NCI-H446 (cell line): ENCODE measurements at places on chromosomes 12 and 14.

- no peak for DNase-seq
These were observed 224.0 kb downstream of the TTC6 start for GRCh38 chr14:37819155-37820015.

GRCh38 chr14:24920265-24921075 lies 129.5 kb downstream of the STXBP6 start:
- no peak for DNase-seq

DNA sequence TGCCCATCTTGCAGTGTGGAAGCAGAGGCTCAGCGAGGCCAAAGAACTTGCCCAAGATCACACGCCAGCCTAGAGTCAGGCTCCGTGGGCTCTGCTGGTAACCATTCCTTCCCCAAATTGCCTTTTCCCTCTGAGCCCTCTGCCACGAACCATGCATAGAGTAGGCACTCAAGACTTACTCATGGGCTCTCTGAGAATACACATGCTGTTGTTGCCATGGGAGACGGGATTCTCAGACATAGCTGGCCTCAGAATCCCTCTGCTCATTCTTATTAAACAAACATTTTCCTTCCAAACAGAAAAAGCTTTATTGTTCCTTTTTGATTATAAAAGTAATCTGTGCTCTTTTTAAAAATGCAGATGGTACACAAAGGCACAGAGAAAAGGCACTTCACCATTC lies 52.5 kb upstream of the WSCD2 start:
- DNase-seq = no peak

GRCh38 chr12:50517421-50518048 lies 12.8 kb downstream of the DIP2B start:
- DNase-seq = no peak

GRCh38 chr12:102029141-102029540 lies 32.6 kb downstream of the WASHC3 start:
- DNase-seq = no peak

GRCh38 chr12:64666054-64666914 lies 56.0 kb downstream of the RASSF3 start:
- no peak for DNase-seq

- peak; percentile 23 for DNase-seq
These were observed 24.8 kb upstream of the GPR68 start for GRCh38 chr14:91269076-91269991.

- peak; percentile 21 for DNase-seq
These were observed 169.7 kb downstream of the MYRFL start for GRCh38 chr12:69994724-69995173.

- DNase-seq = no peak
These were observed 4.1 kb downstream of the MAP1LC3B2 start for GRCh38 chr12:116563262-116563661.

DNA sequence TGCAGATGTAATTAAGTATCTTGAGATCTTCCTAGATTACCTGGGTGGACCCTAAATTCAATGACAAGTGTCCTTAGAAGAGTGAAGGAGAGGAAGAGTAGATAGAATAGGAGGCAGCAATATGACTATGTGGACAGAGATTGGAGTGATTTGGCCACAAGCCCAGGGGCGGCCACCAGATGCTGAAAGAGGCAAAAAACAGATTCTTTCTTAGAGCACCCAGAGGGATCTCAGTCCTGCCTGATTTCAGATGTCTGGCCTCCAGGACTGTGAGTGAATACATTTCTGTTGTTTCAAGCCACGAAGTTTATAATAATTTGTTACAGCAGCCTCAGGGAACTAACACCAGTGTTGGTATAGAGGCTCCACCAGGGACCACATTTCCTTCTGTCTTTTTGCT lies 67.3 kb downstream of the DACT1 start:
- DNase-seq = peak; percentile 41

- DNase-seq = no peak
These were observed 1.9 kb downstream of the NFE2 start for GRCh38 chr12:54298904-54299303.

DNA sequence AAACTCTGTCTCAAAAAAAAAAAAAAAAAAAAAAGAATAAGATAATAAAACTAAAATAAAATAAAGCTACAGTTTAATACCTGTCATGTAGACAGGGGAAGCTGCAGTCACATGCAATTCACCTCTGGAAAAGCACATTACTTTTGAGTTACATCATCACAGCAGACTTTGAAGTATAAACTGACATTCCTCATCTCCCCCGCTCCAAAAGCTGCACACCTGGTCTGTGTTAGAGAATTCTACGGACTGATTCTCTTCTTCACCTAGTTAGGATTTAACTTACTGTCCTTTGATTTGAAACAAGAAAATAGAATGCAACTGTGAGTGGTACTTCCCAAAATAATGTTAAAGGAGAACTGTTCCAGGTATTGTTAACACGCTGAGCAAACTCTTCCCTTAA lies 25.1 kb downstream of the SPPL3 start:
- DNase-seq = no peak

DNA sequence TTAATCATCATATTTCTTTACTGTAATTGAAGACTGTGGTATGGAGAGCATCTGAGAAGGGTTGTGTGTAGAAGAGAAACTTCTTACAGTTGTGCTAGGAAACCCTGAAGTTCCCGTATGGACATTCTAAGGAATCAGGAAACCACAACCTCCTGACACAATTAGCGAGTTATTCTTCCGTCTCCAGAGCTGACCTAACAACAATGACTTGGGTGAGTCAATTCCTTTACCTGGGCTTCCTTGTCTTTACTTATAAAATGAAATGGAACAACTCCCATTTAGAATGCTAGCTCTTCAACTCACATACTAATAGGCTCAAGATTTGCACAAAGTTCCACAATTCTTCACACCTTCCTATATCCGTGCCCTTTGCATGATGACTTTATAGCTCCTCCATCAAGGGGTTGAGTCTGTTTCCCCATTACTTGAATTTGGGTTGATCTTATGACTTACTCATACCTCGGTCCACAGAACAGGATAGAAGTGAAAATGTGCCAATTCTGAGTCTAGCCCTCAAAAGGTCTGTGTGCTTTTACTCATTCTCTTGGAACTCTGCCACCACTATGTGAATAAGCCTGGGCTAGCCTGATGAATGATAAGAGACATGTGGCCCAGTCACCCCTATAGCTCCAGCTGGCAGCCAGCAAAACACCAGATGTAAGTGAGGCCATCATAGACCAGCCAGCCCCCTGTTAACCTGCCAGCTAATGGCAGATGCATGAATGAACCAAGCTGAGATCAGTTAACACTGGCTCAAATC lies 459.4 kb downstream of the ETNK1 start:
- DNase-seq = peak; percentile 88

GRCh38 chr12:125202421-125202820 lies 137.2 kb downstream of the AACS start:
- DNase-seq = no peak
